ENCODE measurements at places on chromosomes 5 and 9.

GRCh38 chr9:134794663-134795370 lies 85.8 kb upstream of the FCN2 start:
- DNase-seq = no peak

DNA sequence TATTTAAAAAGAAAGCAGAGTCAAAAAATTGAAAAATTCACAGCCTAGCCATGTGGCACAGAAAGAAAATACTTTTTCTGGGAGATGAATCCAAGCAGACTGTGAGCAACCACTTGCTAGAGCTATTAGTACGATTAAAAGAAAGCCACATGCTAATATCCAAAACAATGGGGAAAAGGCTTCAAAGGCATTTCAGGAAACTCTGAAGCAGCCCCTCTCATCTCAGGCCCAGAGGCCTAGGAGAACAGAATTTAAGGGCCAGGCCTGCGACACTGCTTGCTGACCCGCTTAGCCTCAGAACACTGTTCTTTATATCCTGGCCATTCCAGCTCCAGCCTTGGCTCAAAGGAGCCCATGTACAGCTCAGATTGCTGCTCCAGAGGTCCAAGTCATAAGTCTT lies 1257.0 kb upstream of the CDH18 start:
- DNase-seq = no peak

- DNase-seq = no peak
Observed at GRCh38 chr9:14516656-14517055, 176.6 kb downstream of the ZDHHC21 start.

DNA sequence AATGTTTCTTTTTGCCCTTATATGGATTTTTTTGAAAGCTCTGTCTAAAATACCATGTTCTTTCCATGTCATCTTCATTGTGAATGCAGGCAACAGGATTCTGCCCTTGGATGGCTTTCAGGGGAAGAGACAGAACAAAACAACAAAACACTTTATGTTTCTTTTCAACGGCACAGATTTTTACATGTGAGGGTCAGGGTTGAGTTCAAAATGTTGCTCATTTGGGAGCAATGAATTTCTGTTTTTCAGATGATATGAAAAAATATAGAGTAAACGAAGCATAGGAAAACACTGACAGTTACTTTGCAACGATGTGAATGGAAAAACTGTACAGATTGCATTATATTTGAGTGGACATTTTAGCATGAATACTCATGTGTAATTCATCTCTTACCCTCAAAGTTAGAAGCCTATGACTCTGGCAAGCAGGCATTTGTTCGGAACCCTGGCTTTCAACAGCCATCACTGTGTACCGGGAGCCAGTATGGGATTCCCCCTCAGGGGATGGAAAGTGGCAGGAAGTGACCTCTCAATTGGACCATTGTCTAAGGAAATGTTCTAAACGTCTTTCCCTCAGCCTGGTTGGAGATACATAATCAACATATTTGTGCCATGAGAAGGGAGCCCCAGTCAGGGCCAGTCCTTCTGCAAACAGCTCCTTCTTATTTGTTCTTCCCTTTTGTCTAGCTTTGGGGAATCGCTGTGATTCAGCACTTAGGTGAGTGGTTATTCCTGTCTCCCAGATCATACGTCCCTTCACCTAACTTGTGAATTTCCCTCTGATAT lies 153.9 kb upstream of the MEF2C start:
- no peak for DNase-seq

DNA sequence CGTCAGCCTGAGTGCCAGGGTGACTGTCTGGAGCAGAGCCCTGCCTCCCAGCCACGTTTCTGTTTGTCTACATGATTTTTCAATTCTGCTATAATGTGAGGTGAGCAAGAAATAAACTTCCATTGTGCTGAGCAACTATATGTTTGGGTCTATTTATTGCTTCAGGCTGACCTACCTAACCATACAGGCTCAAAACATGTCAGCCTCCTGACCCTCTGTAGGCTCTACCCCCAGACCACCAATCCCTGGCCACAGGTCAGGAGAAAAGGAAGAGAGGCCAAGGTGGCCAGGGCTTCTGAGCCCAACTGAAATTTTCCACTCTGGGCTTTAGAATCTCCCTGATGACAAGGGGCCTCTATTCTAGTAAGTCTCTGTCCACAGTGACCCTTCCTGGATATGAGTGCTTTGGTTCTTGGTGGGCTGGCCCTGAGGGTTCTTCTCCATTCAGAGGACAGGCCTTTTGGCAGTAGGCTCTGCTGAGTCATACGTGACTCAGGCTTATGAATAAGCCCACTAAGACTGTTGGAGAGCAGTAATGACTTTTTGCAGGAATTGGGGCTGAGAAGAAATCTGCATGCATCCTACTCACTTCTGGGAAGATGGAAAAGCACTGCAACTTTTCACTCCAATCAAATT lies 117.2 kb upstream of the TBCA start:
- no peak for DNase-seq

GRCh38 chr5:87298692-87299362 lies 31.1 kb downstream of the RASA1 start:
- no peak for DNase-seq

DNA sequence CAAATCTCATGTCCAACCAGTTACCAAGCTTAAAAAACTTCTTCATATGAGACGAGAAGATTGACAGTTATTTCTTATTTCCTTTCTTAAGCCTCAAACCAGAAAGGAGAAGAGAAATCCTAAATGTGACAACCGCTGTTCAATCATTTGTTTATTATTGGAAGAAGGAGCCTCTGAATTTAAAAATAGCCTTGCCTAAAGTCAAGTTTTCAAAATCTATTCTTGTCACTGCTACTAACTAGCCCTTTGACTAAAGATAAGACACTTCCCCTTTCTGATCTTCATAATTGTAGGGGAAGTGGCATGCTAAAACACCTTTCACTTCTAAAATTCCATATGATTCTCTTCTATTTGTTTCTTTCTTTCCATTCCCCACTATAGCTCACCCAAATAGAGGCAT lies 106.2 kb upstream of the EMB start:
- no peak for DNase-seq

DNA sequence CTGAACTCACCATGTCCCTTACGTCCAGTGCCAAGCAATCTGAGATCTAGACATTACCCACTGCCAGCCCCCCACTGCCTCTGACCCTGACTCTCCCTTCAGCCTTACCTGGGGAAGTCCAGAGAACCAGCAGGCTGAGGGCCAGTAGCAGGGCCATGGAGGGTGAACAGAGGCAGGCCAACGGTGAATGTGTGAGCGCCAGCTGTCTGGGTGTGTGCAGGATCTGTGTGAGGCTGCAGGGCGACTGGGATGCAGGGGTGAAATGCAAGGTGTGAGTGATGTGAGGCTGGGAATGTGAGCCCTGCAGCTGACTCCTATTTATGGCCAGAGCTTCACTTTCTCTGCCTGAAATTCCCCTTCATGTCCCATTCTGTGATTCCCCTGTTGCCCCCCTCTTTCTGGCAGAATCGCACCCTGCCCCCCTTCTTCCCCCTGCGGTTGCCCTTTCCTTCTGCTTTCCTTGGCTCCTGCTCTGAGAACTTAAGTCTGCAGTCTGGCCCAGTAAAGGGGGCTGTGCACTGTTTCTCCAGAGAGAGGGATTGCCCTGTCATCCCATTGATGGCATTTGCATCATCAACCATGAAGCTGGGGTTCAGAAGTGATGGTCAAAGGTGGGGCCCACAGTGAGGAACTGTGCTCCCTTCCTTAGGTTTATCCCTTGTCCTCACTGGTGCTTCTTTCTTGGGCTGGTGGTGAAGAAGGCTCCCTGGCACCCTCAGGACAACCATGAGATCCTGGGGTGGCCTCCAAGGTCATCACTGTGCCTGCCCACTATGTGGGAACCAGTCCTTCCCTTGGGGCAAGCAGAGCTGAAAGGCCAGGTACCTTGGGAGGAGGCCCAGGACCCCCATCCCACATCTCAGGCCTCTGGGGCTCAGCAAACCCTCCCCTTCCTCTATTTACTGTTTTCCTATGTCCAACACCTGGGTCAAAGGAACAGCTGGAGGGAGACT lies at the start of gene CCL19:
Gene CCL19, minus strand, starts transcription at position 294 of the 953 bp plus-strand sequence. Its CDS starts 137 bp downstream, at position 157.
- DNase-seq = no peak

GRCh38 chr5:371811-372555 lies 50.5 kb downstream of the AHRR start:
- peak; percentile 4 for DNase-seq

Data from activated T-helper 1 cell treated with anti-CD3 and anti-CD28 coated beads, Interleukin-12 subunit alpha, Interleukin-12 subunit beta, Interleukin-2, Interleukin-4 antibody, amounts not matched to agents 30 ng/mL and 10 ng/mL and 1 ng/mL, durations not matched to agents 14 hours and 24 hours and 36 hours (primary cell).